ENCODE measurements at places on chromosomes 3 and 15.
A peak's percentile ranks its signal among the peaks of the same experiment; 100 is the strongest.

- DNase-seq = peak; percentile 90
These were observed 62.7 kb upstream of the KLF13 start for GRCh38 chr15:31263751-31264558.

DNA sequence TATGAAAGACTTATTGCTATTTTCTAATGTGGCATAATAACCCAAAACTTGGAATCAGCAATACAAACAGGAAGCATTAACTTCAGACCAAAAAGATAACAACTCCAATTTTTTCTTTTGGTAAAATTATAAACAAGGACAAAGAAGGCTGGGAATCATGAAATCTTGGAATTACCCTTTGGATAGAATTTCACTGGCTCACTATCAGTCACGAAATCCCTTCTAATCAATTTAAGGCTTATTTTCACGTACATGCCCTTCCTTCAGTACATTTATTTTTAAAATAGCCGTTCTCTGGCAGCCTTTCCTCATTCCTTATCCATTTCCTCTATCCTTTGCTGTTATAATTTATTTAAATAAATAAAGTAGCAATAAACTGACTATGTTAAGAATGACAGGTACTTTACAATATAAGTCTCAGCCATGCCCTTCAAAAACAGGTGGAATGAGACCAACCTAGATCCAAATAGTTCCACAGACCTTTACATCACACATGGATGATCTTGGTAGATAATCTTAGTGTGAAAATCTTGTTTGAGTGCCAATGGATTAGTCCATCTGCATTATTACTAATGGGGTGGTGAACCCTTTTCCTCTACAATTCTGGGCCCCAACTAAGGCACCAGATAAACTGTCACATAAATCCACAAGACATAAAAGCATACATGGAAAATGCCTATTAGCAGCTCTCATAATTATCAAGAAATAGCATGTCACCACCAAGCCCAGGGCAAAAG is 38.9 kb downstream of the ABI3BP start:
- no peak for DNase-seq

DNA sequence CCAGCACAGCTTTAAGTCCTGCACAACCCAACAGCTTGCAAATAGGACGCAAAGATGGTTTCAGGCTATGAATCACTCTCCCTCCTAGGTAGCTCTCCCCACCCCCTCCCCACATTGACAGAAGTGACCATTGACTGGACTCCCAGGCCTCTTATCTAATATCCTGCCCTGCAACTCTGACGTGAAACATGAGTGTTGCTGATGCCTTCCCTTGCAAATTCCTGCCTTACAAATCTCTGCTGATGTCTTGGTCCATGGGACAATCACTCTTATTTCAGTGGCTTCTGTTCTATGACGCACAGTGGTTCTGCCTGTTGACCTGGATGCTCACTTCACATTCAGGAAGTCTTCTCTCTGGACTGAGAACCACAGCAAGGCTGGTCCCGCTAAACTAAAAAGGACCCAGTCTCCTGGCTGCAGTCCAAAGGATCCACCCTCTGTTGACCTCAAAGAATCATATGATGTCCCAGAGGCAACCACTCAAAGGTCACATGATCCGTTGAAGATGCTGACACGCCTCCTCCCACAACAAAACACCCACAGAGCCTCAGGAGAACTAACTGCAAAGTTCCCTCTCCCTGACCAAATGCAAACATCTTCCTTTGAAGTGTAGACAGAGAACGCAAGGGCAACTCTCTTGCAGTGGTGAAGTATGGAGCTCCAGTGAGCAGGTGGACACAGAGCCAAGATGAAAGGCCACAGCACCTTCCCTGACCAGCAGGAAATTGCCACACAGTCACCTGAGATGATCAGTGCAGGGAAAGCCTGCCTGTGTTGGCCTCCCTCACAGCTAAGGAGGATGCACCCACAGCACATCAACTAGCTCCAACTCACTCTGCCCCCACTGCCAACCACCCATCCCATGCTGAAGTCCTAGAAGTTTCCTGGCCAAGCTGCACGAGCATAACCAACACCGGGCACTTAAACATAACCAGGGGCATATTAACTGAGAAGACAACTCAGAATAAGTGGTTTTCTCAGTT is 112.3 kb downstream of the ADAMTS17 start:
- DNase-seq = no peak

GRCh38 chr3:131323014-131323413 is 58.6 kb upstream of the NUDT16 start:
- DNase-seq = no peak

GRCh38 chr3:149382101-149382467 is 4.6 kb upstream of the TM4SF1 start:
- DNase-seq = no peak

DNA sequence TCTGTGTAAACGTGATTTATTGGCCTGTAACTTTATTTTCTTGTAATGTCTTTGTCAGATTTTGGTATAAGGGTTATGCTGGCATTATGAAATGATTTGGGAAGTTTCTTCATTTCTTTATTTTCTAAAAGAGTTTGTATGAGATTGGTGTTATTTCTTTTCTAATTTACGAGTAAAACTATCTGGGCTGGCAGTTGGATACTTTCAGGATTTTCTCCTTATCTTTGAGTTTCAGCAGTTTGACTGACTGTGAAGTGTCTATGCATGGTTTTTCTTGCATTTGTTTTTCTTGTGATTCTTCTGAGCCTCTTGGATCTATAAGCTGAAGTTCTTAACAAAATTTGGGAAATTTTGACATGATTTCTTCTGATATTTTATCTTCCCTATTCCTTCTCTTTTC is 18.1 kb downstream of the ADGRG7 start:
- DNase-seq = no peak

DNA sequence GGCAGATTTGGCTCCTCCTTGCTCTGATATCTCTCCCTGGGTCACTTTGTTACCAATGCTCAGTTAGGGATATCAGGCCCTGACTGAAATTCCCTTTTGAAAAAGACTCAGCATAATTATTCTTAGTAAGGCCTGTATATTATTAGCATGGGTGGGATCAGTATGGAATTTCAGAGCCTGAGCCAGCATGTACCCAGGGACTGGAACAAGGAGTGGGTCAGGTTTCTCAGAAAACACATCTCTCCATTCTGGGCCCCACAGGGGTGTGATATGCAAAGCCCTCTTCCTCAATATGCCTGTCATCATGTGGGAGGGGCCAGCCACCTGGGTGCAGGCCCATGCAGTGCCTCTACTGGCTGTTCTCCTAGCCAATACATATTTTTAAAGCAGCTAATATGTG is 423.2 kb downstream of the EPHB1 start:
- DNase-seq = no peak

- DNase-seq = no peak
These were observed 659.0 kb downstream of the NTRK3 start for GRCh38 chr15:87597346-87598052.

GRCh38 chr15:40743921-40744814 is 10.9 kb downstream of the RMDN3 start:
- no peak for DNase-seq

GRCh38 chr3:42745291-42745745 is 27.7 kb downstream of the CCDC13 start:
- DNase-seq = no peak

DNA sequence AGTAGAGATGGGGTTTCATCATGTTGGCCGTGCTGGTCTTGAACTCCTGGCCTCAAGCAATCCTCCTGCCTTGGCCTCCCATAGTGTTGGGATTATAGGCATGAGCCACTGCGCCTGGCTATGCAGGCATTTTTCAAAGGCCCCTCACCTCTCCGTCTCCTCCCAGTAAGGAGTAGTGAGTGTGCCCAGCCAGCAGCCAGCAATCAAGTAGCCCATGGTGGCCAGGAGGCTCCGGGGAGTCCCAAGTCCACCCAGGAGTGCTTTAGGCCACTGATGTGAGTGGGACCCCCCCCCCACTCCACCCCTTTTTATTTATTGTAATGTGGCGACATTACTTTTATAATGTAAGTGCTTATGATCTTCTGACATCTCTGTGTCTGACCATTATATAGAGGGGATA is 8.1 kb downstream of the ISG20 start:
- peak; percentile 4 for DNase-seq

- no peak for DNase-seq
These were observed 62.9 kb upstream of the MCF2L2 start for GRCh38 chr3:183491109-183491922.

DNA sequence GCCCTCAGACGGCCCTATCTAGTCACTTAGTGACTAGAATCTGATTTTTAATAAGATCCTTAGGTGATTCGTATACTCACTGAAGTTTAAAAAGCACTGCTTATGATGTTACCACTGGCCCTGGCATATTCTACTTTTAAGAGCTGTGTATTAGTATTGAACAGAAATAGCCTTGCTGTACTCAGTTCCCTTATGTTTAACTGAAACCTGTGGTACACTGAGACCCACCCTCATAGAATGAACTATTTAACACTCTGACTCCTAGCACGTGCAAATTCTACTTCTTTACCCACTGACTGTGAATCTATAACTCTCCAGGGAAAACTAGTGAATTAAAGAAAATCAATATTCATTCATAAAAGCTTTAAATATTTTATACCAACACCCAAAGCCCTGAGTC is 108.9 kb downstream of the CCNL1 start:
- no peak for DNase-seq

- DNase-seq = no peak
These were observed 98.3 kb downstream of the ANO10 start for GRCh38 chr3:43523454-43524053.

DNA sequence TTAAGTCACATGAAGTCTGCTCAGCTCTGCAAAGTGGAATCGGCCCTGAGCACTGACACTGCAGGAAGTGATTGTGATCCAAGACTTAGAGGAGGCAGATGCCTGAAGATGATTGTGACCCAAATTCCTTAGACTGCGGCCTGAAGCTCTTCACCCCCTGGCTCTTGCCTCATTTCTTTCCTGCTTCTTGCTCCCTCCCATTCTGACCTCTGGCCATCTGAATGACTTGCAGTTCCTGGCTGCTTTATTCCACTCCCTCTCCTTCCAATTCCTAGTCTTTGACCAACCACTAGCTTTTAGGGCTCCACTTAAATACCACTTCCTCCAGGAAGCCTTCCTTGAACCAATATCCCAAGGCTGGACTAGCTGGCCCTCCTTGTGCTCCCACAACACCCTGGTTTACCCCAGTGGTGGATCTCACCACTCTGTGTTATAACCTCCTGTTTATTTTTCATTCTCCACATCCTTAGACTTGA is 9.9 kb upstream of the EPB42 start:
- no peak for DNase-seq

- no peak for DNase-seq
These were observed 298.5 kb downstream of the DIPK2A start for GRCh38 chr3:144270100-144270499.

- no peak for DNase-seq
These were observed 372.9 kb upstream of the LMCD1 start for GRCh38 chr3:8128686-8129085.

GRCh38 chr15:55742927-55743728 is at the start of gene PRTG:
Gene PRTG (minus strand): TSS chr15:55743152. CDS start chr15:55742931, 221 bp downstream.
- DNase-seq = peak; percentile 43

- DNase-seq = no peak
These were observed 1.4 kb downstream of the EPHB1 start for GRCh38 chr3:134796281-134797056.

DNA sequence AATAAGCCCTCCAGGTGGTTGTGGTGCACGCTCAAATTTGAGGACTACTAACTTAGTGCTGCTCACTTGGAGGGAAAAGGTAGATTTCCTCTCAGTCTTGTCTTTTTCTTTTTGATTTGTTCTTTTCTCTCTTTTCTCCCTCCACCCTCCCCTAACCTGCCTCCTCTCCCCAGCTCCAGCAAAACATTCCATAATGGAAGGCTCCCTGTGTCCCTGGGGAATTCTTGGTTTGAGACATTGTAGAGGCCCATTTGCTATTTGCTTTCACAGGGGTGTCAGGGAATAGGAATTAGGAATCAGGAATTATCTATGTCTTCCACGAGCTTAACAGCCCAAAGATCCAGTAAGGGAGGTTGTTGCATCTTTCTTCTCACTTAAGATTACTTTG is 136.8 kb upstream of the UMPS start:
- no peak for DNase-seq

GRCh38 chr3:72818092-72818773 is 30.0 kb downstream of the SHQ1 start:
- DNase-seq = no peak

DNA sequence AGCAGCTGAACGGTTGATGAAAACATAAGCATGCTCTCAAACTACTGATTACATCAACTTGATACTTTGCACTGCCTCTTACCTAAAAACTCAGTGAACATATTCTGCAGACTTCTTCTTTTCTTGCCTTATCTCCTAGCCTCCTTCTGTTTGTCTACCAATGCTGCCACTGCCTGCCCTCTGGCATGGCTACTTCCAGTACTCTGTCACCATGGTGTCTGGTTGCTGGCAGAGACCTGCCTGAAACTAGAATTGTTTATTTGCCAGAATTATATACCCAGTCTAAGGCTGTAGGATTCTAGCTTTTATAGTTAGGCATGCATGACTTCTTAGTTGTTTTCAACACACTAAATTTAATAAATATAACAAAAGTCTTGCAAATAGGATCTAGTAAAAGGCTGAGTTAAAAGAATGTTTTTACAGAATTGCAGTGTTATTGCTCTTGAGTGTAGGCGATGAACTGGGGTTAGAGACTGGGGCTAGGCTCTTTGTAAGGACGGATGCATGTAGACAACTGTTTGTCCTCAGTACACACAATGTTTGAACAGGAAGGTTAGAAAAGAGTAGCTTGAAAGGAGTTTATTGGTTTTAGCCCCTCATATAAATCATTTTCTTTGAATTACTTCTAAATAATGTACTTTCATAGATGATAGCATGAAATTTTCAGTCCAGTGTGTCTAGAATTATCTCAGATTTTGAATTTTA is 116.3 kb downstream of the KCNAB1 start:
- DNase-seq = no peak

DNA sequence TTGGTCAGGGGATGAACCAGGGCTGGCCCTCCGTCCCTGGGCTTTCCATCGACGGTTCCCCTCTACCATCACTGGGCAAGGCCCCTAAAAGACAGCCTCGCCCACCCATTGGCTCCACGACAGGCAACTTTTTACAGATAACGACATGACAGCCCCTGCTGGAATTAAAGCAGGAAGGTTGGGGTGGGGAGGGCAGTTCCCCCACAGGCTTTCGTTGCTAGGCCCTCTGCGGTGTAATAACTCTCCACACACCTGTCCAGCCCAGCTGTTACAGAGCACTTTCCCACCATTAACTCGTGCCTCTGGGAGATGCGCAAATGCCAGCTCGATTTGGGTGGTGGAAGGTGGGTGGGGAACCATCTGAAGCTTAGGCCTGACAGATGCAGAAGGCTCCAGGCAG is 264.2 kb upstream of the TLE3 start:
- no peak for DNase-seq

DNA sequence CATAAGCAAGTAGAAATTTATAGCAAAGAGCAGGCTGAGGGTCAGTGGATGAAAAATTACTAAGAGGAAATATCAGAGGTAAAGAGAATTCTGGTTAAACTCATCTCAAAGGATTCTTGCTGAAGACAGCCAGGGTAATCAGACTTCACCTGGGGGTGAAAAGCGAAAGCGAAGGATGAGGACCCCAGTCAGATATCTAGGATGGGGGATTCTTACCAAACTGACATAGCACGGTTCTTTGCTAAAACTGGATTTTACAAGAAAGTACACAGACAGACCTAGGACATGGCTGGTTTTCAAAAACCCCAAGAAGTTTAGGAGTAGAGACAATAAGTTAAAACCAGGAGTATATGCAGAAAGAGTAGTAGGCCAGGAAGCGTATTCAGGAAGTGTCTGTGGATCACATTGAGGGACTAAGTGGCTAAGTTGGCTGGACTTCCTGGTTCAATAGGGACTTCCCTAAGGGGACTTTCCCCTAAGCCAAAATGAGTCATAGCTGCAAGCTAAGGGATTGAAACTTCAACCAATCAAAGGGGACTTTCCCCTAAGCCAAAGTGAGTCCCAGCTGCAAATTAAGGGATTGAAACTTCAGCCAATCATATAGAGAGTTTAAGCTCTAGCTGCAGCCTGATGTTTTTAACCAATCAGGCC is 2.4 kb upstream of the CFAP91 start:
- peak; percentile 46 for DNase-seq
